ENCODE measurements at places on chromosomes 13 and 19. TPM values are rescaled to one million over a fixed set of nuclear protein-coding genes. Genes with fewer than 3 reads are reported as not detected.

DNA sequence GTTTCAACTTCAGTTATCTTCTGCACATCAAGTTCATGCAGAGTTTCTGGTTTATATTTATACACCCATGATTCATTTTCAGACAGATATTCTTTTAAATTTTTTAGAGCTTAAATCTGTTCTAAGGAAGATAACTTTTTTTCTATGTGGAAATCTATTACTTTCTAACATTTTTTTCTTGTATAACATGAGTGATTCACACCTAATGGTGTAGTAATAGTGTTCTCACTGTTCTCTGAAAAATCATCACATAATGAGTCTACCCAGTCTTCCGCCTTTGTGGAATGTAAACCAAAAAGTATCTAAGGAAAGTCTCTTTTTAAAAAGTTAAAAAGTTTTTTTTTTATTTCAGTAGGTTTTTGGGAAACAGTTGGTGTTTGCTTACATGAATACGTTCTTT lies 70.8 kb downstream of the FNDC3A start:
- no peak for DNase-seq

- no peak for DNase-seq
Observed at GRCh38 chr13:76570510-76570971, 315.7 kb downstream of the KCTD12 start.

- DNase-seq: no peak
Observed at GRCh38 chr19:38175422-38175821, 48.6 kb downstream of the DPF1 start.

DNA sequence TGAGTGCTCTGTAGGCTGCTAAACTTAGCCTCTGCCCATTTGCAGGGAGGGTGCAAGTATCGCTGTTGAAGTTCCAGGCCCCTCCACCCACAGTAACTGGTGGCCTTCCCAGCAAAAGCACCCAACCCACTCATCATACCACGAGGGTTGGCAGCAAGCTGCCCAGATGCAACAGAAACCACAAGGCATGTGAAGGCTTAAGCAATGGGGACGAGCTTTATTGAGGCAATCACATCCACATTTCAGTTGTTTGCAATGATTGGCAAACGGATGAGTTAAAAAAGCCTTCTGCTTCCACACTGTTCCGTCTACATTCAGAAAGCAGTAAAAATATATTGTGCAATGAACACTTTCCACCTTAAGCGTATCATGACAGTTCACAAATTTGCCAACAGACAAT lies 10.3 kb downstream of the GJB6 start:
- no peak for DNase-seq

KRI1 gene
- 12.7 TPM for polyA plus RNA-seq

All from HepG2 (cell line).